Stimulated activated CD8-positive, alpha-beta memory T cell treated with anti-CD3 and anti-CD28 coated beads, Interleukin-12 subunit alpha, Interleukin-12 subunit beta, amount 100 ng/mL, for 4 hours (primary cell): ENCODE measurements at places on chromosomes 16 and 17.

DNA sequence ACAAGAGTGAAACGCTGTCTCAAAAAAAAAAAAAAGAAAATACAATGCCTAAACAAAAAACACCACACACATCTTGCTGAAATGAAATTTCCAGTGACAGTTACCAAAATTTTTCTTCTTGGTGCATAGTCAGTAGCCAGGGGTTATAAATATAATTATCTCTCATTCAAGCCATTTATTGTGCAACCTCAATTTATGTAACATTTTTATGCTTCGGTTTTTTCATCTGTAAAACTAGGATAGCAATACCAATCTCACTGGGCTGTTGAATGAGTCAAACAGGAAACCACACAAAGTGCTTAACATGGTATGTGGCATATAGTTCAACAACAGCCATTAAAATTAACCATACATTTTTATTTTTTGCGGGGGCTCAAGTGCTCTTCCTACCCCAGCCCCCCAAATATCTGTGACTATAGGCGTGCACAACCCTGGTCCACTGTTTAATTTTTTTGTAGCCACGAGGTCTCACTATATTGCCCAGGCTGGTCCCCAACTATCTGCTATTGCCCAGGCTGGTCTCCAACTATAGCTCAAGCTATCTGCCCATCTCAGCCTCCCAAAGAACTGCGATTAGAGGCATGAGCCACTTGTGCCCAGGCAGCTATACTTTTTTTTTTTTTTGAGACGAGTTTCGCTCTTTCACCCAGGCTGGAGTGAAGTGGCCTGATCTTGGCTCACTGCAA lies 2.6 kb downstream of the COG4 start:
- DNase-seq, result no peak

DNA sequence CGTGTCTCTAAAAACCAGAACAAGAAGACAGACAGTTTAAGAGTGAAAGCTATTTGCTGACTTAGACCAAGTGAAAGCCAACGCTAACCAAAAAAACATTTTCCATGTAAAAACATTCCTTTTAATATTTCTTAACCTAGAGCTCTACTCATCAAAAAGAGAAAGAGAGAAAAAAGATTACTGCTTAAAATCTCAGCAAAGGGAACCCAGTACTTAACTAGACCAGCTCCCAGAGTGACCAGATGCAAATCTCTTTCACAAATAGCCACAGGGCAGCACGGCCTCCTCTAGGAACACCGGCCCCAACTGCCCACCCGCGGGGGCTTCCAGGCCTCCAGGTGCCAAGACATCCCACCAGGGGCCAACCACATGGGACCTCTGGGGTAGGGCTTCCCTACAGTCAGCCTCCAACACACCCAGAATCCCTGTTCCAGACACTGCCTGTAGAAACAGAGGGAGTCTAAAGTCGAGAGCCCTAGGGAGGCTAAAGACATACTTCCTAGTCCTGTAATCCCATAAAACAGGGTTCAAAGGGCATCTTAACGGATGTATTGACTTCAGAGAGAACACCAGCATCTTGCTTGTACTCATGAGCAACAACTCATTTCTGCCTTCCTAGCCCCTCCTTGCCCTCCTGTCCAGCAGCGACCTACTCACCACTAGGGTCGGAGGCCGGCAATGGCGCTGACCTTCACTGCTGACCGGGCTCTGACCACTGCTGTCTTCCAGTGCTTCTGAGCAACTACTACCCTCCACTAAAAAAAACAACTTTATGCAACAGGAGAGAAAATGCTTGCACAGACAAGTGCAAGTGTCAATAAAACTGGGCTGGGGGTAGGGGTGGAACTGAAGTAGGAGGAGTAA lies 21.3 kb downstream of the ZCCHC14 start:
- DNase-seq, result no peak

GRCh38 chr16:21628772-21629171 lies 23.6 kb downstream of the IGSF6 start:
- no peak for DNase-seq

GRCh38 chr17:50348522-50349242 lies 2.8 kb downstream of the XYLT2 start:
- DNase-seq, result no peak

GRCh38 chr17:55062921-55063320 lies 94.4 kb downstream of the STXBP4 start:
- DNase-seq, result no peak

DNA sequence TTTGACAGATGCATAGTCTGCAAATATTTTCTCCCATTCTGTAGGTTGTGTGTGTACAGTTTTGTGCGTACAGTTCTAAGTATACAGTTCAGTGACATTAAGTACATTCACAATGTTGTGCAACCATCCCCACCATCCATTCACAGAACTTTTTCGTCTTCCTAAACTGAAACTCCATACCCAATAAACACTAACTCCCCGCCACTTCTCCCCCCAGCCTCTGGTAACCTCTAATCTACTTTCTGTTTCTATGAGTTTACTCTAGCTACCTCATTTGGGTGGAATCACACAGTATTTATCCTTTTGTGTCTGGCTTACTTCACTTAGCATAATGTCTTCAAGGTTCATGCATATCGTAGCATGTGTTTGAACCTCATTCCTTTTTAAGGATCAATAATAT lies 14.3 kb downstream of the PIK3R5 start:
- no peak for DNase-seq

DNA sequence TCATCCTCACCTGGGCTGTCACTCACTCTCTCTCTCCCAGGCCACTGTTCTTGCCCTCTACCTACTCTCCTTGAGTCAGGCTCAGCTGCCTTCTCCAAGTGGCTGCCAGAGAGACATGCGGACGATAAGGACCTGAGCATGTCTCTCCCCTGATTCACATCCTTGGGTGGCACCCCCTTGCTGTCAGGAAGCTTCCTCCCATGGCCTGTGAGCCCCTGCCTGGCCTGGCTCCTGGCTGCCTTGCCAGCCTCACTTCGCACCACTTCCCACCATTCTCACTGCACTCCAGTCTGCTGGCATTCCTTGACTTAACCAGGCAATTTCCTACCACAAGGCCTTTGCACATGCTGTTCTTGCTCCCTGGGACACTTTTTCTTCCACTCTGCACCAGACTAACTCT lies 2.7 kb upstream of the ALDH3A1 start:
- no peak for DNase-seq

DNA sequence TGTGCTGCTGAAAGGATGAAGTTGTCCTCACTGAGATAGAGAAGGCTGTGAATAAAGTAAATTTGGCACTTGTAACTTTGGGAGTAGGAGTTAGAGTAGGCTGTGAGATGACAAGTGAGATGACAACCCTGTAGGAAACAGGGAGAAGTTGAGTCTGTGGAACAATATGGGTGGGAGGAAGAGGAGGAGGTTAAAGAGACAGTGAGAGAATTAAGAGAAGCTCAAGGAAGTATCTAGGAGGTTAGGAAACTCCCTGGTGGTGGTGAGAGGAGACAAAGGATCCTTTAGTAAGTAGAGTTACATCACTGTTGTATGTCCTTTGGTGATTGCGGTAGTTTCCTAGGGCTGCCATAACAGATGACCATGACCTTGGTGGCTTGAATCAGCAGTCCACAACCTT lies 10.7 kb upstream of the HSD17B2 start:
- no peak for DNase-seq

GRCh38 chr17:74769856-74770497 lies 6.2 kb downstream of the NAT9 start:
- no peak for DNase-seq

DNA sequence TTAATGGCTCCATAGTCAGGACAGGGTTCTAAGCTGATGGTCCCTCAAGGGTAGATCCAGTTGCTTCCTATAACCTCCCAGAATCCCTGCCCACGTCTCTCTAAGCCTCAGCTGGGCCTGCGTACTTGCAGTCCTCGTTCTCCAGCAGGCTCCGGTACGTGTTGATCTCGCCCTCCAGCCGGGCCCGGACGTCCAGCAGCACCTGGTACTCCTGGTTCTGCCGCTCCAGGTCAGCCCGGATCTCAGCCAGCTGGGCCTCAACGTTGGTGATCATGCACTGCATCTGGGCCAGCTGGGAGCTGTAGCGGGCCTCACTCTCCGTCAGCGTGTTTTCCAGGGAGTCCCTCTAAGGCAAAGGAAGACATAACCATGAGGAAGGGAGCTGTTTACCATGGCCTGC lies 4.5 kb downstream of the KRT32 start:
- DNase-seq, result no peak

DNA sequence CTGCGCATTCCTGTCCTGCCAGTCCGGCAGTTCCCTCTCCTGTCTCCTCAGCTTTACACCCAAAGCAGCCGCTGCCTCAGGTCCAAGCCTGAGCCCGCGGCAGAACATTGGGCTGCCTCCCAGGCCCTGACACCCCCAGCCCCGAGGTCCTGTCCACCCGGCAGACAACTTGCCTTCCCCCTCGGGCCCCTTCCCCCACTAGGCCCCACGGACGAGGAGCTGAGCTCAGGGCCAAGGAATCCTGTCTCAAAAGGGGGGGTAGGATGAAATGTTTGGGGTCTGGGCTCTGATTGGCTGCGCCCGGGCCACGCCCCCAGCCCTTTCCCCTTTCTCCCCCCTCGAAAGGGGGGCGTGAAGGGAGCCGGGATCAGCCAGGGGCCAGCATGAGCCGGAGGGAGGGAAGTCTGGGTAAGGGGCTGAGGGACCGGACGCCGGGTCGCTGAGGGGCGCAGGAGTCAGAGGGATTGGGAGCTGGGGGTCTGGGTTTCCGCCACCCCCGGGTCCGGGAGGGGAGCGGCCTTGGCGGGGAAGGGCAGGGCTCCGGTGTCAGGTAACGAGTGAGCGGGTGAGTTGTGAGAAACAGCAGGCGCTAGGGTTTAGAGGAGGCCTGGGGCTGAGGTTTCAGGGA lies at the start of gene CTF1:
CTF1 (plus strand) TSS at position 354 of the 628 bp plus-strand sequence; CDS start at position 384, 30 bp downstream.
- no peak for DNase-seq
